ENCODE measurements at places on chromosomes 3 and 15.

GRCh38 chr3:185594073-185594472 lies 8.0 kb downstream of the SENP2 start:
- DNase-seq = no peak

GRCh38 chr3:128190501-128190900 lies 37.2 kb downstream of the EEFSEC start:
- DNase-seq = no peak

- no peak for DNase-seq
Measured at GRCh38 chr15:77042245-77042919, 28.5 kb downstream of the TSPAN3 start.

GRCh38 chr3:110391640-110392395 lies 679.8 kb upstream of the NECTIN3 start:
- no peak for DNase-seq

DNA sequence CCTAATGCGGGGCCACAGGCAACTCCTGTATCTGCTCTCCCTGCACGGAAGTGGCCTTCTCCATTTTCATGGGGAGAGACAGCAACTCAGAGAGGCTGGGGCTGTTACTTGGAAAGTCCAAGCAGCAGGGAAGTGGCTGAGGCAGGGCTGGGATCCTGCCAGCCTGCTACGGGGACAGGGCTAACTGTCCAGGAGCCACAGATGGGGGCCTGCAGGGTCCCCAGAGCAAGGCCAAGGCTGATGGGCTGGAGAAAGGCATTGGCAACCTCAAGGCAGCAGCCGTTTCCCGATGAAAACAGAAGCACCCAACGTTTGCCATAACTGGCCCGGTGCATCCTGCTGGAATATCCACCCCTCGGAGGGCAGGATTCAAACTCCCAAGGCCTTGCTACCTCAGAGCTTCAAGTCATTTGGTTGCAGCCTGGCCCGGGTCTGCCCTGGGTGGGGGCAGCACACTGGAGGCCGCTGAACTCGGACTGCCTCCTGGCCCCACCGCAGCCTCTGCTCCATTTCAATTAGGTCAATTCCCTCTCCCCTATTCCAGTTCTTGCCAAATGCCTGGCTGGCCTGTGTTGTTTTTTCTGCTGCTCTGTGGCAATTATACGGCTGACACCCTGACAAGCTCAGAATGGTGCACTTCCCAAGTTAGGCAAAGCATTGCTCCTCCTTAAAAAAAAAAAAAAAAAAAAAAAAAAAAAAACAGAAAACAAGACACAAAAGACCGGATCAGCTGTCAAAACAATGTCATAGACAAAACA lies 143.5 kb downstream of the NUP210 start:
- DNase-seq = no peak

DNA sequence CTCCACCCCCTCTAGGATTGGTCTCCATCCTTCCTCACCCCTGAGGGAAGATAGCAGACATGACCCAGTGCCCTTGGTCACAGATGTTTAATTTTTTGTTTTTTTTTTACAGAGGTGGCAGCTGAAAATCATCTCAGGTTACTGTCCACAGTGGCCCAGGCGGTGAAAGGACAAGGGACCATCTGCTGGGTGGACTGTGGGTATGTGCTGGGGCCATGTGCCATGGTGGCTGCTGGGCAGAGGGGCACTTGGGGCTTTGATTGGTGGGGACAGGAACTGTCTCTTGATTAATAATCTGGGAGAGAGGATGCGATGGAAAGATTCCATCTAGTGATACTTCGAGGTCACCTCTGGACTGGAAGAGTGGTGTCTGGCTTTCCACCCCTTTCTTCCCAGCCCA lies 25.4 kb downstream of the PDIA5 start:
- DNase-seq = no peak

DNA sequence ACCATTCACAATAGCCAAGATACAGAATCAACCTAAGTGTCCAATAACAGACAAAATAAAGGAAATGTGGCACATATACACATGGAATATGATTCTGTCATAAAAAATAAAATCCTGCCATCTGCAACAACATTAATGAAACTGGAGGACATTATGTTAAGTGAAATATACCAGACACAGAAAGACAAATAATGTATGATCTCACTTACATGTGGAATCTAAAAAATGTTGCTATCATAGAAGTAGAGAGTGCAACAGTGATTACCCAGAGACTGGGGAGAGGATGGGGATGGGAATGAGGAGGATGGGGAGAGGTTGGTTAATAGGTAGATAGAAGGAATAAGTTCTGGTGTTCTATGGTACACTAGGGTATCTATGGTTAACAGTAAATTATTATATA lies 28.7 kb downstream of the MRPL3 start:
- no peak for DNase-seq

- no peak for DNase-seq
Measured at GRCh38 chr3:186959029-186959624, 28.8 kb downstream of the ST6GAL1 start.

DNA sequence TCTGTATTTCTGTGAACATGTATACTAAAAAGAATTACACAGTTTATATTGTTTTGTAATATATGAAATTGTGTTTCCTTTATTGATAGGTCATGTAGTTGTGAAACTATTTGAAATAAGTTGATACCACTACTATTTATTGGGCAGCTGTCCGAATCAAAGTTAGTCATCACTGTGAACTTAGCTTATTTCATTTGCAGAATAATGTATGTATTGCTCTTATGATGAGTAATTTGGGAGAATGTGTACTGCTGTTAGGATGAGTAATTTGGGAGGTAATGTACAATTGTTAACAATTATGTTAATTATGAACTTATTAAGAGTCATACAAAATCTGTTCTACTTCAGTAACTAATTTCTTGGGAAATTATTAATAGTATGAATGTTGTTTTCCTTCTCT lies 22.2 kb downstream of the FXR1 start:
- DNase-seq = no peak

DNA sequence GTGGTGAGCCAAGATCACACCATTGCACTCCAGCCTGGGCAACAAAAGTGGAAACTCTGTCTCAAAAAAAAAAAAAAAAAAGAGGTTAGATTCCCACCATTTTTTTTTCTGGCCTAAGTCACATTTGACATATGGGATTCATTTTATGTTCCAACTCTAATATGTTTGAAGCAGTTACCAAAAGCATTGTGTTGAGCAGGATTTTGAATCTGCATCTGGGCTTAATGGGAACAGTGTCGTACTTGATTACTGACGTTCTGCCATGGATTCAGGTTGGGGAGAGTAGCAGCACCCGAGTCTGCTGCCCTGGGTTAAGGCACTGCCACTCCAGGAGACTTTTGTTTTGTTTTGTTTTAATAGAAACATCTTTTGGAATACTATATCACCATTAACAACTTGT lies 348.7 kb upstream of the TBL1XR1 start:
- DNase-seq = no peak

- DNase-seq = no peak
Measured at GRCh38 chr3:26592451-26592850, 30.1 kb upstream of the LRRC3B start.

- no peak for DNase-seq
Measured at GRCh38 chr15:29053661-29054131, 167.9 kb downstream of the APBA2 start.

DNA sequence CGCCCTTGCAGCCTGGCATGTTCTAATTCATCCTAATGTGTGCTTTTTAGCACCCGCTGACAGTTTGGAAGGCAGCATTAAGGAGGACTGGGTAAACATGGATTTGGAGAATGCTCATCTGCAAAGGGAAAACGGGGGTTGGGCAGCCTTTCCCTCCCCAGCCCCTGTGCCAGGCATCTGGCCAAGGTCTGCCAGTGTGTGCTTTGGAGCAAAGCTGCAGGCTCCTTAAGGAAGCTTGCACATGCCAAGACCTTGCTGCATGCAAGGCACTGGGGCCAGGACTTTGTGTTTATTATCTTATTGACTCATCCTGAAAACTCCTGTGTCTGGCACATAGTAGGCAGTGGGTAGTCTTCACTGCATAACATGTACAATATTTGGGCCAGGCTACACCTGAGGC lies 20.1 kb downstream of the FAM3D start:
- no peak for DNase-seq

GRCh38 chr15:75158402-75158801 lies 43.3 kb upstream of the C15orf39 start:
- DNase-seq = no peak

DNA sequence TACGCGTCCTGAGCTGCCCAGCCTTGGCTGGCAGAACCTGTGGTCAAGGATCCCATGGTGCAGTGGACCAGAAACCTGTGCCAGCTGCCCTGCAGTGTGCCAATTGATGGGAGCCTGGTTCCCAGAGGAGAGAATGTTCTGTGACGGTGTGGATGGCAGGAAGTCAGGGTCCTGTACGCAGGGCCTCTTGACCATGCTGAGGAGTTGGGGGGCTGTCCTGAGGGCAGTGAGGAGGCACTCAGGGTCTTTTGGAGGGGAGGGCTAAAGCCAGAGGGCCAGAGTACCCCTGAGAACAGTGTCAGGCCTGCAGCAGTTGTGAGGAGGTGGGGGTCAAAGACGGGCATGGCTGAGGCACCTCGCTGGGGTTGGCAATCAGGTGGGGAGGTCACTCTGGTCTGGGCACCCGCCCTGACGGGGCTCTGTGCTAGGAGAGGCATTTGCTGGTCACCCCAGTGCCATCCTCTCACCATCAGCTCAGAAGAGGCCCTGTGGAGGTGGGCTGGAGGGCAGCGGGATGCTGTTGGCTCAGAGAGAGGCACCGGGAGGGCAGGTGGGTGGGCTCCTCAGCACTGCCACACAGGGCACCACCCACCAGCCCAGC lies 61.0 kb downstream of the SCN5A start:
- DNase-seq = no peak

DNA sequence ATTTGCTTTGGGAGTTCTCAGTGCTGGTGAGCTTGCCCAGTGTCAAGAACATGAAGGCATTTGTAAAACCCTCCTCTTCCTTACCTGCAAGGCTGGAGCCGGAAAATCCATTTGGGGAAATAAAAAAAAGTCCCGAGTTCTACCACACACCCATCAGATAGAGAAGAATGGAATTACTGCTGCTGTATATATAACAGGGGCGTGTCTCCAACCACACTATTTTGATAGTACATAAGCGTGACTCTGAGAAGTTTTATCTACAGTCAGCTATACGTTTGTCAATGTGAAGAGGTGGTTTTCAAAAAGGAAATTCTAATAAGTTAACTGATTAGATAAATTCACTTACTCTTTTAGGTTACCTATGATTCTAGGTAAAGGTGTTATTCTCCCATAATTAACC lies 1.3 kb upstream of the CPA3 start:
- no peak for DNase-seq

DNA sequence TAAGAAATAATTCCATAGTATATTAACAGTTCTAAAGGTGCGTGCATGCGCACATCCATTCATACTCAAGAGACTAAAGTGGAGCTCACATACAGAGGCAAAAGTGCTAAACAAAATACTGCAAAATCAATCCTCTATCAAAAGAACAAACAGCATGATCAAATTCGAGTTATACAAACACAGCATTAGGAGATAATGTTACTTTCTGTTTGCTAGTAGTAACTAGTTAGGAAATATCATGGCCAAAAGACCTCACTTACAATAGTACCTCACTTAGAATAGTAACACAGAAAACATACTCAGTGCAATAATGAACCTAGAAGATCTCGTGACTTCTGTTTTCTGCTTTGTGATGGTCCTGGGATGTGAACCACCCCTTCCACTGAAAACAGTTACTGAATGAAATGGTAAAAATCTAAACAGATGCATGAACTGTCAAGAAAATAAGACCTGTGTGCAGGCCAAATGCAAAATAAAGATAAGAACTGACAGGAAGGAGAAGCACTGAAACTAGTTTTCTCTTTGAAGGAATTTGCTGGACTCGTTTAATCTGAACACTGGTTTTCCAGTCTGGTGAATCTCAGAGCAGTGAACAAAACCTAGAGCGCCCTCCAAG lies 20.9 kb upstream of the CEMIP start:
- DNase-seq = no peak

- DNase-seq = no peak
Measured at GRCh38 chr3:151256749-151257148, 21.6 kb downstream of the P2RY14 start.

GRCh38 chr3:54891540-54891897 lies 36.3 kb downstream of the LRTM1 start:
- no peak for DNase-seq

- no peak for DNase-seq
Measured at GRCh38 chr3:113844622-113845222, 6.1 kb downstream of the GRAMD1C start.

DNA sequence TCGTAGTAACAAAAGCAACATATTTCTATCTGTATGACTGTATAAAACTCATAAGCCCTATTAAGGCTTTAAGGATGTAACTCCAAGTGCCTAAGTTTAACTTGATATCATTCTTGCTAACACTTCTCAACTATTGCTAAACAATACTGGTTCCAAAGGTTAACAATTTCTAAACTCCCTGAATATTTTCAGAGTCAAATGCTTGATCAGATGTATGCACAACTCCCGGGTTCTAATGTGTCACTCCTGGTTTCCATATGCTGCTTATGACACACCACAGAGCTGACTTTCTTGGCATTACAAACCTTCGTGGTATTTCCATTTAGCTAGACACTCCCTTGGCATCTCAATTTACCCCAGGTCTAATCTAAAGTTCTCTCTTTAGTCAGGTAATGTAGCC lies 26.3 kb downstream of the DZIP1L start:
- no peak for DNase-seq

- DNase-seq = peak; percentile 27
Measured at GRCh38 chr3:196868297-196868661, 559 bp downstream of the SENP5 start.

GRCh38 chr15:83943849-83944404 lies 290.0 kb downstream of the ADAMTSL3 start:
- DNase-seq = no peak

- no peak for DNase-seq
Measured at GRCh38 chr15:64985366-64986033, 4.2 kb downstream of the SPG21 start.

DNA sequence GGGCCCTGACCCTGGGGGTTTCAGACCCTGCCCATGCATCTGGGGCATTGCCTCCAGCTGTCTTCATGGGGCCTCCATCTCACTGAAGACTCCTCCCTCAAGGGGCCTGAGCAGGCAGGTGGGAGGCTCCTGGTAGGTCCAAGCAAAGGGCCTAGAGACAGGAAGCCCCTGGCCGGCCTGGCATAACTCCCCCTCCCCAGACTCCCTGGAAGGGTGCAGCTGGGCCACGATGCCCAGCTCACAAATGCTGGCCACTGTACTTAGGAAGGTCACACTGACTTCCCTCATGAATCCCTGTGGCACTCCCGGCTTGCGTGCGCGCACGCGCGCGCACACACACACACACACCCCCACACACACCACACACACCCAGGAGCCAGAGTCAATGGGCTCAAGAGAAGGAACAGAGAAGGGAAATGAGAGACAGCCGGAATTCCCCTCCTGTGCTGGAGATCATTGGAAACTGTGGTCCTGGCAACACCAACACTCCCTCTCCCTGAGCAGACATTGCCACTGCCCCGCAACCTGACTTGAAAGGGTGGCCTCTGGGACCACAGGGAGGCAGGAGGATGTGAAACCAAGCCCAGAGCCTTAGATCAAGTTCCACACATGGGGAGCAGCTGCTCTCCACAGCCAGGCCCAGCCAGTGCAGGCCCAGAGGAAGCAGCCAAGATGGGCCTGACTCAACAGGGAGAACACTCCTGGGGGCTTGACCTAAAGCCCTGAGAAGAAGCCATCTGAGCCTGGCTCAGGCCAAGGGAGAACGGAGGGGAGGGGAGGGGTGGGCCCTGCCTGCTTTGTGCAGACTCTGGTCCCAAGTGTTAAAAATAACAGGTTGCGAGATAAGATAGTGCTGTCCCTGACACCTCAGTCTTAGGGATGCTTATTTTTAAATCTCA lies 69.7 kb downstream of the SCN5A start:
- no peak for DNase-seq

Measured in activated naive CD8-positive, alpha-beta T cell treated with anti-CD3 and anti-CD28 coated beads for 36 hours (primary cell).